Activated CD4-positive, alpha-beta T cell treated with anti-CD3 and anti-CD28 coated beads for 36 hours (primary cell): ENCODE measurements at places on chromosomes 1 and 21. TPM values are rescaled to one million over a fixed set of nuclear protein-coding genes. Genes with fewer than 3 reads are reported as not detected.

Gene AGBL4
- total RNA-seq = not detected

GRCh38 chr21:46628868-46629267, 6.6 kb upstream of the PRMT2 start:
- DNase-seq = no peak

Gene VSIG8
- total RNA-seq = 0.11 TPM

DNA sequence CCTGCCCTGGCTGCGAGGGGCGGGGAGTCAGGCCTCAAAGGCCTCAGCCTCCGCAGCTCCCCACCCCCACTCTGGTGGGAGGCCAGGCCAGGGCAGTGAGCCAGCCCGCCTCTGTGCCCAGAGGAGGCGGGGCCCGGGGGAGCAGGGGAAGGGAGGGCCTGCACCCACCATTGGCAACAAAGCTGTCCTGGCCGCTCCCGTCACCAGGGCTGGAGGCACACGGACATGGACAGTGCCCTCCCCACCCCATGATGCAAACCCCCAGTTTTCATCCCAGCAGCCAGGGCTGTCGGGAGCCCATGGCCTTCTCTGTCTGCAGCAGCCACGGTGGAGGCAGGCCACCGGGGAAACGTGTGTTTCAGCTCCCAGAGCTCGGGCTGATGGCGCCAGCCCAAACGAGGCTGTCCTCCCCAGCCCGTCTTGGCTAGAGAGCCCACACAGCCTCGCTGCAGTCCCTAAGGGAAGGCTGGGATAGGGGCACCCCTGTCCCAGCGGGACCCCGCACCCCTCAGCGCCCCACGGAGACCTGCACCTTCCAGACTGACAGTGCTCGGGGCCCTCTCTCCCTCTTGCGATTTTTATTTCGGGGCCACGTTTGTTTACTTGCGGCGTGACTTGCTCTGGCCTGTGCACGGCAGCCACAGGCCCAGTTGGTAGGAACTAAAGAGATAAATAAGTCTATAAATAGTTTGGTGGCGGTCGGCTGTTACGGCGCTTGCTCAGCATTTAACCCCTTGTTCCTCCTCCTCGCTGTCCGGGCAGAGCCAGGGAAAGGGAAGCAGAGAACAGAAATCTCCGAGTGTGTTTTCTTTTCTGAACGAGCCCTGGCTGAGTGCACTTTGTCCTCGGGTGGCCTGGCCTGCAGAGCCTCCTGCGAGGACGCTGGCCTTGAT, 101.8 kb downstream of the PRDM16 start:
- no peak for DNase-seq

Gene ARHGEF10L
- total RNA-seq = not detected

GRCh38 chr1:147214325-147214724, 10.8 kb downstream of the FMO5 start:
- DNase-seq = no peak

DNA sequence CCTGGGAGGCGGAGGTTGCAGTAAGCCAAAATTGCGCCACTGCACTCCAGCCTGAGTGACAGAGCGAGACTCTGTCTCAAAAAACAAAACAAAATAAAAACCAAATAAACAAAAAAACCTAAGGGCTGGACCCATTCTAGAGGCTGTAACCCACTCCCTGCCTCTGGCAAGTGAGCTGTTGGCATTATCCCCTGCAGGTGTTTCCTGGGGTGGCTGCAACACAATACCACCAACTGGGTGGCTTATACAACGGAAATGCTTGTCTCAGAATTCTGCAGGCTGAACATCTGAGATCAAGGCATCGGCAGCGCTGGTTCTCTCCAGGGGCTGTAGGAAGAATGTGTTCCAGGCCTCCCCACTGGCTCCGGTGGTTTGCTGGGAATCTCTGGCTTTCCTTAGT, 15.2 kb downstream of the LRRC38 start:
- no peak for DNase-seq

DNA sequence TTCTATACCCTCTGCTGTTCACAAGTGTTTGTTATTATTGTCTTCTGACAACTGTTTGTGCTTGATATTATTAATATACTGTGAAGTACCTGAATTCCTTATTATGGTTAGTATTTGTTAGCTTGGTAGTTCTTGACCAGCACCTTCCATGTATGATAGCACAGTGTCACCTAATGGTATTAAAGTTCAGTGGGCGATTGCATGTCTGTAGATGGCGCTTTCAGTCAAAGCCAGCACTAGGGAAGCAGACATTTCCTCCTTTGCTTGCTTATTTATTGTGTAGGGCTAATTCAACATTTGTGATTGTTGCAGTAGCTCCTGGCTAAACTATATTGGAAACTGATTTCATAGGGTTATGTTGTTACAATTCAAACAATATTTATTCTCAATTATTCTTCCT, 218.0 kb downstream of the ZP4 start:
- DNase-seq = no peak
